ENCODE measurements at places on chromosomes 2 and 18.

DNA sequence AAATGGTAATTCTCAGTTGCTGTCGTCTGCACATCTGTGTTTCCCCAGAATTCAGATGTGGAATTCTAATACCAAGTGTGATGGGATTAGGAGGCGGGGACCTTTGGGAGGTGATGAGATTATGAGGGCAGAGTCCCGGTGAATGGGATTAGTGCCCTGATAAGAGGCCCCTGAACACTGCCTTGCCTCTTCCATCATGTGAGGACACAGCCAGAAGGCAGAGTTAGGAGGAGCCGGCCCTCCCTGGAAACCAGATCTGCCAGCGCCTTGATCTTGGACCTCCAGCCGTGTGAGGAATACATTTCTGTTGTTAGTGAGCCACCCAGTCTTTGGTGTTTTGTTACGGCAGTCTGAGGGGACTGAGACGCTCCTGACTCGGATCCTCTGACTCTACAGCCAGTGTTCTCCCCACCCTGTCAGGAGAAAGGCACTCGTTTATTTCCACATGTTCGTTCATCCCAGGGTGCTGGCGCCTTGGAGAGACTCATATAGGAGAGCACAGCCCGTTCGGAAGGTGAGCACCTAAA lies 395.0 kb downstream of the ZNF516 start:
- no peak for DNase-seq

DNA sequence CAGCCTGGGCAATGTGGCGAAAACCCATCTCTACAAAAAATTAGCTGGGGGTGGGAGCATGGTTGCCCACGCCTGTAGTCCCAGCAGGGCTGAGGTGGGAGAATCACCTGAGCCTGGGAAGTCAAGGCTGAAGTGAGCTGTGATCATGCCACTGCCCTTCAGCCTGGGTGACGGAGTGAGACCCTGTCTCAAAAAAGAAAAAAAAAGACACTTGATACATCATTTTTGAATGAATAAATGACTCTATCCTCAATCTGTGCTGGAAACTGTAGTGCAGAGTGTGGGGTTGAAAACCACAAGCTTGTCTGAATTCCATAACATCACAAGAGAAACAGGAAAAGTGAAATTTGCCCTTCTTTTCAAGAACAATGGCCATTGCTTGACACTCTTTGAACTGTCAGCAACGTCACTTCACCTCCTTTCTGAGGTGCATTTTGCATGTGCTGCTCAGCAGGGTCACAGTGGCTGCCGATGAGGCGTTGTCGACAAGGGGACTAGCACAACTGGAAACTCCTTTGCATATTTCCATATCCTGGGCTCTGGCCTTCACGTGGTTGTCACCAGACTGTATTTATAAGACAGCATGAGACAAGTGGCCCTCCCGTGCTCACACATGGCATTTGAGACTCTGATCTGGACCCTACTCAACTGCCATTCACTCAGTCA lies 54.2 kb downstream of the DDX1 start:
- DNase-seq: no peak

DNA sequence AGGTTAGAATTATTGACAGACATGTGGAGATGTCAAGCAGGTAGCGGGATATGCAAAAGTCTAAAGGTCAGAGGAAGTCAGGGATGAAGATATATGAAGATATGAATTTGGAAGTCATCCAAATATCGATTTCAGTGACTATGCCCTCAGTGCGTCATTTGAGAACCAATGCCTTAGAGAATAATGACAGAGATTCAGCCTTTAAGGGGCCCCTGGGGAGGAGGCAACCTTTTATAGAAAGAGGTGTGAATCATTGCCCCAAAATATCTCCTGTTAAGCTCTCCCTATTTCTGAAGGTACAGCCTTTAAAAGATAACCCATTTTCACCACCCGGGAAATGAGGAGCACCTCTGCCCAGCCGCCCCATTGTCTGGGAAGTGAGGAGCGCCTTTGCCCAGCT lies 223.4 kb downstream of the NCKAP5 start:
- DNase-seq: no peak

- DNase-seq: no peak
Observed at GRCh38 chr2:168244318-168244717, 3.1 kb downstream of the STK39 start.

DNA sequence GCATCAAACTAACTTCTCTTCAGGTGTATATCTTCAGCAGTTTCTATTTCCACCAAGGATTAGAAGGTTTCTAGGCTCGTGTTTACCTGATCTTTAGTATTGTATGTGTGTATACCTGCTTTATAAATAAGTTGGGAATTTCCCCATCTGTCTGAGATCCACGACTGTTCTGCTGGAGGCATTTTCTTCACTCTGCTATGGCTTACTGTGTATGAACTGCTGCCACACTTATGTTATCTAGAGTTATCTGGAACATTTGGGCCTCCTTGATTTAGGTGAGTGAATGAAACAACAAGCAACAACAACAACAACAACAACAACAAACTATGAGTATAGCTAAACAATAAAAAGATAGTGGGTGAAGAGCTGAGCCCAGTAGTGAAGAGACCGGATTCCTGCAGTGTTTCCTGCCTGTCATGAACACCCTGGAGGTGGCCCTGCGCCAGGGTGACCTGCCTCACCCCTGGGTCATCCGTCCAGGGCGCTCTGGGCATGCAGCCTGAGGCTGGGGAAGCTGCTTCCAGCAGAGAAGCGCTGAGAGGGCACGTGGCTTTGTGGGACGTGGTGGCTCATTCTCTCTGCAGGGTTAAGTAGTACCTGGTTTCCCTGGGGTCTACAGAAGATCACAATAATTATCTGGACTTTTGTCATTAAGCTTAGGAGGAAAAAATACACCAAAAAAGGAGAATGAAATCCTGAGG lies 56.1 kb upstream of the GATA6 start:
- no peak for DNase-seq

- no peak for DNase-seq
Observed at GRCh38 chr2:180604077-180604476, 376.3 kb upstream of the UBE2E3 start.

- DNase-seq: no peak
Observed at GRCh38 chr2:54041135-54041534, 70.3 kb upstream of the PSME4 start.

GRCh38 chr2:21924640-21925285 lies 801.0 kb downstream of the TDRD15 start:
- no peak for DNase-seq

DNA sequence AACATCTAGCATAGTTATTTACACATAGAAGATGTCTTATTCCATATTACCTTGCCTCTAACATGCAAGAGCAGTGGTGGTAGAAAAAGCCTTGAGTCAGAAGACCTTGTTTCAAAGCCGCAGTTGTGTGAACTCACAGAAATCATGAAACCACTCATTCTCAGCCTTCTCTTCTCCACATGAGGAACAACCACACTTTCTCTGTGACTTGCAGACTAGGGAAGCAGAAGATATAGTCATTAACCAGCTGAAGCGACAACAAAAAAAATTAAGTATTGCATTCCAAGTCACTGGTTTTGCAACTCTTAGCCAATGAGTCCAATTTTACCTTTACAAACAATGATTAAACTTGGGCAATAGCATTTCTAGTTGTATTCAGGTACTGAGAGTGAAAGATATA lies 19.0 kb downstream of the TWSG1 start:
- DNase-seq: no peak

DNA sequence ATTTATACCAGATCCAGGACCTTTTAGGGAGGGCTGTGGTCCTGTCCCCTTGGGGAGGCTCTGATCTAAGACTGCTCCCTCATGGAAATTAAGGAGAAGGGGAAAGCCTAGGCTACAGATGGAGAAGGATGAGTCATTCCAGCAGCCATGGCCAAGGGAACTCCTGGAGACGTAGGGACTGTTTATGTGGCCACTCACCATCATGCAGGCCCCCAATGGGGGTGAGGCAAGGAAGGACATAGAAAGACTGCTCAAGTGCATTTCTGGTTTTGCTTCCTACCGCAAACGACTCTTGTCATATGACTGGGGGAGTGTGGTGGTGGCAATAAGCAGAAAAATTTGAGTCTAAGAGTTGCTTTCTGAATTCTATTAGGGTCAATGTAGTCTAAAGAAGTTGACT lies 54.0 kb upstream of the CYP1B1 start:
- DNase-seq: no peak

DNA sequence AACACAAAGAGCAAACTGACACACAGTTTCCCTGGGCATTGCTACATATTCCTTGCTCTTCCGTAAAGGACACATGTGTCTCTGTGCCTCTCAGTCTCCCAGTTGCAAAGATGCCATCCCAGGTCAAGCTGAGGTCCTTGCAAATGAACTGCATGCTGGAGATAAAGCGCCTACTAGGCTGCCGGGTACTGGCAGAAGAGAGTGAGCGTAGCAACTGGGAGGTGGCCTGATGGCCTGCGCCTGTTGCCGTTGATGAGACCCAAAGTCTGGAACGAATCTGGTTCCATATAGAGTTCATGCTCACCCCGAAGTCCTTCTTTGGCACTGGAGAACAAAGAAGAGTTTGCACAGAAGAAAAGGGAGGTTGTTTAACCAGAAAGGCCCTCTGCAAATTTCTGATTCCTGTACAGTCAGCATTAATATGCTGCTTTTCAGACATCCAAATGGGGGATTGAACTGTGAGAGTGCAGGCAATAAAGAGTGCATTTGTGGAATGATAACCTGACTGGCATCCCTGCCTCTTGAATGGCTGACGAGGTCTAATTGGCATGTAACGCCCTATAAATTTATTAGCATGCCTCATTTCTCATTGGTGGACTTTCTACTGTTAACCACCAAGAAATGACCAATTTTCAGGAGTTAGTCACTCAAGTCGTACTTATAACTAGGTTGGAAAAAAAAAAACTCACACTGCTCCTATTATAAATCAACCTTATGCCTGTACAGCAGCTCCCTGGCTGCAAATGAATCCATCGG lies 78.7 kb downstream of the GBX2 start:
- no peak for DNase-seq

DNA sequence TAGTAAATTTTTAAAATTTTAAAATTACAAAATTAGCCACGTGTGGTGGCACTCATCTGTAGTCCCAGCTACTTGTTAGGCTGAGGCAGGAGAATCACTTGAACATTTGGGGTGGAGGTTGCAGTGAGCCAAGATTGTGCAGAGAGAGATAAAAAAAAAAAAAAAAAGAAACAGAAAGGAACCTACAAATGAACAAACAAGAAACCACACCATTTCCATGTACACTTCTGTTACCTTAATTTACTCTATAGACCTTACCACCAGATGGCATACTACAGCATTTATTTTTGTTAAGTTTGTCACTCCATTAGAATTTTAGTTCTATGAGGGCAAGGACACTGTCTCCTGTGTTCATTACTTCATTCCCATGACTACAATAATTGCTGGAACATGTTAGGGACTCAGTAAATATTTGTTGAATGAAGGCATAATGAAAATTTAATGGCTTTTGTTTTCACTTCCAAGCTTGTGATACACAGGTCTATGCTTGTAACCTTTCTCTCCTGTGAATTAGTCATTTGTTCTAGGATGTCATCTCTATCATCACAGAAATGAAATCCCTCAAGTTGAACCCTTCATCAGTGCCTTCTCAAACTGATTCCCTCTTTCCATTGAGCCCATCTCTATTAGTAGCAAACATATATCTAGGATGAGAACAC lies 76.0 kb downstream of the ARHGAP15 start:
- DNase-seq: no peak

DNA sequence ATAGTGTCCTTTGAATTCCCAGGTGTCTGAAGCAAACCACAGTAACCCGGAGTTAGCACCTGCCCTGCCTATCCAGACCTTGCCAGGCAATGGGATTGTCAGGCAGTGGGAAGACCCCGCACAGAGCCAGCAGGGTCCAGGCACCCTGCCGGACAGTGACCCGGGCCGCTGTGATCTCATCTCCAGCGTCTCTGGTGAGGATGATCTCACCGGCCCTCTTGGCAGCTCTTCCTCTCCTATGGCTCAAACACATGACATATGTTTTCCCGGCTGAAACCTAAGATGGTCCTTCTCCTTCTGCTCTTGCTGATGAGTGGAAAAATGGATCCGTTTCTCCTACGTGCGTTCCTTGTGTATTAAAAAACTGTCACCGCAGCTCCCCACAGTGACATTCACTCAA lies 75.1 kb downstream of the ACOXL start:
- DNase-seq: no peak

GRCh38 chr2:192195548-192196418 lies 1.1 kb upstream of the TMEFF2 start:
- DNase-seq: no peak

- DNase-seq: no peak
Observed at GRCh38 chr2:222751821-222752719, 80.6 kb downstream of the MOGAT1 start.

DNA sequence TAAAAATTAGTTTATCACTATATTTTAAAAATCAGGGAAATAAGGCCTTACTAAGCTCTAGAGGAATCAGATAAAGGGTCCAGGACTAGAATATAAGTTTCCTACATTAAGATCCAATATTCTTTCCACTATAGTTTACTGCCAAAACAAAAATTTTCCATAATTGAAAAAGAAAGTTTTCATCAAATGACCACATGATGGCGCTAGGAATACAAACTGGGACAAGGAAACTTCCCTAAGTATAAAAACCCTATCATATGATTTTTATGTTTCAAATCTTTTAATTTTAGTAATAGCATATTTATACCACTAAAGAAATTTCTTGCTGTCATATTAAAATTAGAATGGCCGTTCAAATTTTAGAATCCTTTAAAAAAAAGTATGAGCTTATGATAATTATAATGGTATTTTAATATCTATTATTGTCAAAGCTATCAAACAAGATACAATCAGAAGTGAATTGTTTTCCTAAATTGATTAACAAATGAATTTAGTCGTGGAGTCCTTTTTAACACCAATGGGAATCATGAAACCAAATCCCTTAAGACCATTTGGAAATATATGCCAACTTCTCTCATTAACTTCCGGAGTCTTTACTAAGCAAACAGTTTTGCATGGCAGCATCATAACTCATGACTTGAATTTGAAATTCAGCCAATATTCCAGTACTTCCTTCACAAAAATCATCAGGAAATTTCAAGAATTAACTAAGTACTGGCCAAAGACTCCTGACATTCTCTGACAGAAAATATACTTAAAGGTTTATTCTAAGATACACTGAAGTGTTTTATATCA lies 70.3 kb downstream of the SCN1A start:
- DNase-seq: no peak
